Sciatic nerve (tissue), 2 donors: ENCODE measurements at places on chromosomes 12 and 14. TPM values are rescaled to one million over a fixed set of nuclear protein-coding genes. Genes with fewer than 3 reads are reported as not detected.
A peak's percentile ranks its signal among the peaks of the same experiment; 100 is the strongest.

The MFAP5 gene
- 387 TPM for total RNA-seq

The LGR5 gene
- total RNA-seq, result 2.3 TPM

The ZC3H14 gene
- 65.6 TPM for total RNA-seq

The TPPP2 gene
- 0.49 TPM for total RNA-seq

GRCh38 chr12:89289720-89290119 lies 62.6 kb downstream of the DUSP6 start:
- no peak for DNase-seq

GRCh38 chr12:120301962-120302815 lies at the start of gene SIRT4:
Gene SIRT4, plus strand, starts transcription at chr12:120302321. Its CDS starts 1,241 bp downstream, at chr12:120303562.
- DNase-seq, result peak; percentile 92

- no peak for DNase-seq
Measured at GRCh38 chr12:10252201-10252600, 39.5 kb downstream of the GABARAPL1 start.

DNA sequence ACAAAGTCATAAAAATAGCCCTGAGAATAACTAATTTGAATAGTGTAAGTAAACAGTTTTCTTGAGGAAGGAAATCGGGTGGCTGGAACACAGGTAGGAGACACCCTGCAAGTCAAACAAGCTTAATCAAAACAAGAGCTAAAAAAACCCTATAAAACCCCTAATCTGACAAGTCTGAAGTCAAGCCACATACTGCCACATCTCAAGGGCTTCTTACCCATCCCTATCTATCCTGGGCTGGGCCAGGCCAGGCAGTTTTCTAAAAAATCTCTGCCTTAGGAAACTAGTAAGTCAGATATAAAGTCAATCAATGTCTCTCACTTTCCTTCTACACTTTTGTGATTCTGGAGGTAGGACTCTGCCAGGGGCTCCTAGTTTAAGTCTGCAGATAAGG lies 15.3 kb downstream of the UBE2N start:
- no peak for DNase-seq

DNA sequence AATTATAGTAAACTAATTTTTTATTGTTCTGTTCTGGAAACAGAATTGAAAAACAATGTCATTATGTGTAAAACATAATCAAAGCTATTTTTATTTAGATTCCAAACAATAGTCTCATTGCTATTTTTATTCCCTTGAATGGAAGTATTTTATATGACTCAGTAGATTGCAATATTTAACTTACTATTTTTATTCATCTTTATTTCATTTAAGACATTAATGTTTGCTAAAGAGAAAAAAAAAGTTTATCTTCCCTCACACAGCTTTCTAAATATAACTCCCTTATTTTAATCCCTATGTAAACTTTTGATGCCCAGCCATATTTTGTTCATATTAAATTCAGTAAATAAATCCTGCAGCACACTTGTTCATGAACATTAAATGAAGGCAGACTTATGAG lies 622.4 kb downstream of the SLC6A15 start:
- DNase-seq, result no peak

GRCh38 chr12:27338473-27338872 lies 5.8 kb downstream of the BMAL2 start:
- DNase-seq, result no peak

DNA sequence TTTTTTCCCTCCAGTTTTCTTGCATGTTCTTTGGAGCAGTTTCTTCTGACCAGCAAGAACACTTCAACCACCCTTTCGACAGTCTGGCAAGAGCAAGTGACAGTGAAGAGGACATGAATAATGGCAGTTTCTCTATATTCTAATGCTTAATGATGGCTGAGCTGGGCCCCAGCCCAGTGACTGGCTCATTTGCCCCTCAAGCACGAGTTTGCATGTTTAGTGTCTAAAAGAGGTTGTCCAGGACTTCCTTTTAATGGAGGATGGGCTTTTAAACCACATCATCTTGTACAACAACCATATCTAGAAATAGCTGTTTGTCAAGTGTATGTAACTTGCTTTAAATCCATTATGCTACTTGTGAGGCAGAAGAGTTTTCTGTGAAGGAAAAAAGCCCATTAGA lies 28.4 kb downstream of the RAD9B start:
- no peak for DNase-seq
